ENCODE measurements at places on chromosomes 1 and 21. TPM values are rescaled to one million over a fixed set of nuclear protein-coding genes. Genes with fewer than 3 reads are reported as not detected.

C4BPB gene
- 2.6 TPM for polyA plus RNA-seq

CALML6 gene
- polyA plus RNA-seq = 0.11 TPM

WDR3 gene
- polyA plus RNA-seq = 15.4 TPM

- no peak overlapping the region for H3K4me3 ChIP-seq
- H3K36me3 ChIP-seq = no peaks in the 10 kb centered on the region
- H3K27ac ChIP-seq = peak overlapping the region; percentile 28
- H3K4me1 ChIP-seq = peaks cover 2% of the 10 kb centered on the region
- H3K27me3 ChIP-seq = no peaks in the 10 kb centered on the region
Measured at GRCh38 chr21:39014747-39015146, 168.5 kb downstream of the PSMG1 start.

DNA sequence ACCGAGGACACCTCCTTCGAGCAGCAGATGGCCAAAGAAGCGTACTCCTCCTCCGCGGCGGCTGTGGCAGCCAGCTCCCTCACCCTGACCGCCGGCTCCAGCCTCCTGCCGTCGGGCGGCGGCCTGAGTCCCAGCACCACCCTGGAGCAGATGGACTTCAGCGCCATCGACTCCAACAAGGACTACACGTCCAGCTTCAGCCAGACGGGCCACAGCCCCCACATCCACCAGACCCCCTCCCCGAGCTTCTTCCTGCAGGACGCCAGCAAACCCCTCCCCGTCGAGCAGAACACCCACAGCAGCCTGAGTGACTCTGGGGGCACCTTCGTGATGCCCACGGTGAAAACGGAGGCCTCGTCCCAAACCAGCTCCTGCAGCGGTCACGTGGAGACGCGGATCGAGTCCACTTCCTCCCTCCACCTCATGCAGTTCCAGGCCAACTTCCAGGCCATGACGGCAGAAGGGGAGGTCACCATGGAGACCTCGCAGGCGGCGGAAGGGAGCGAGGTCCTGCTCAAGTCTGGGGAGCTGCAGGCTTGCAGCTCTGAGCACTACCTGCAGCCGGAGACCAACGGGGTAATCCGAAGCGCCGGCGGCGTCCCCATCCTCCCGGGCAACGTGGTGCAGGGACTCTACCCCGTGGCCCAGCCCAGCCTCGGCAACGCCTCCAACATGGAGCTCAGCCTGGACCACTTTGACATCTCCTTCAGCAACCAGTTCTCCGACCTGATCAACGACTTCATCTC is 106.8 kb upstream of the VAMP3 start:
- H3K4me1 ChIP-seq = no peaks in the 10 kb centered on the region
- no peaks in the 10 kb centered on the region for H3K27me3 ChIP-seq
- H3K36me3 ChIP-seq = no peaks in the 10 kb centered on the region
- no peak for DNase-seq

Data from lung (tissue), 17 donors.